ENCODE measurements at places on chromosomes 12 and 14.
A peak's percentile ranks its signal among the peaks of the same experiment; 100 is the strongest.

GRCh38 chr14:32224737-32225377 lies 21.8 kb upstream of the RNU6-8 start:
- no peak for DNase-seq

DNA sequence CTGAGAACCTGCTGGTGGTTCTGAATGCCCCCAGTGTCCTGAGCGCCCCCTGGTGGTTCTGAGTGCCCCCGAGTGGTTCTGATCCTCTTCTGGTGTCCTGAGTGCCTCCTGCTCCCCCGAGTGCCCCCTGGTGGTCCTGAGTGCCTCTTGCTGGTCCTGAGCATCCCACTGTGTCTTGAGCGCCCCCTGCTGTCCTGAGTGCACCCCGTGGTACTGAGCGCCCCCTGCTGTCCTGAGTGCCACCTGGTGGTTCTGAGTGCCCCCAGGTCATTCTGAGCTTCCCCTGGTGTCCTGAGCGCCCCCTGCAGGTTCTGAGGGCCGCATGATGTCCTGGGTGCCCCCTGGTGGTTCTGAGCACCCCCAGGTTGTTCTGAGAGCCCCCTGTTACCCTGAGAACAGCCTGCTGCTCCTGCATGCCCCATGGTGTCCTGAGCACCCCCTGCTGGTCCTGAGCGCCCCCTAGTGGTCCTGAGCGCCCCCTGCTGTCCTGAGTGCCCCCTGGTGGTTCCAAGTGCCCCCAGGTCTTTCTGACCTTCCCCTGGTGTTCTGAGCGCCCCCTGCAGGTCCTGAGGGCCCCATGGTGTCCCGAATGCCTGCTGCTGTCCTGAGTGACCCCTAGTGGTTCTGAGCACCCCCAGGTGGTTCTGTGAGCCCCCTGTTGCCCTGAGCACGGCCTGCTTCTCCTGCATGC lies 1165.4 kb downstream of the TMEM121 start:
- DNase-seq, result no peak

GRCh38 chr12:12482150-12482761 lies 80.4 kb downstream of the DUSP16 start:
- no peak for DNase-seq

DNA sequence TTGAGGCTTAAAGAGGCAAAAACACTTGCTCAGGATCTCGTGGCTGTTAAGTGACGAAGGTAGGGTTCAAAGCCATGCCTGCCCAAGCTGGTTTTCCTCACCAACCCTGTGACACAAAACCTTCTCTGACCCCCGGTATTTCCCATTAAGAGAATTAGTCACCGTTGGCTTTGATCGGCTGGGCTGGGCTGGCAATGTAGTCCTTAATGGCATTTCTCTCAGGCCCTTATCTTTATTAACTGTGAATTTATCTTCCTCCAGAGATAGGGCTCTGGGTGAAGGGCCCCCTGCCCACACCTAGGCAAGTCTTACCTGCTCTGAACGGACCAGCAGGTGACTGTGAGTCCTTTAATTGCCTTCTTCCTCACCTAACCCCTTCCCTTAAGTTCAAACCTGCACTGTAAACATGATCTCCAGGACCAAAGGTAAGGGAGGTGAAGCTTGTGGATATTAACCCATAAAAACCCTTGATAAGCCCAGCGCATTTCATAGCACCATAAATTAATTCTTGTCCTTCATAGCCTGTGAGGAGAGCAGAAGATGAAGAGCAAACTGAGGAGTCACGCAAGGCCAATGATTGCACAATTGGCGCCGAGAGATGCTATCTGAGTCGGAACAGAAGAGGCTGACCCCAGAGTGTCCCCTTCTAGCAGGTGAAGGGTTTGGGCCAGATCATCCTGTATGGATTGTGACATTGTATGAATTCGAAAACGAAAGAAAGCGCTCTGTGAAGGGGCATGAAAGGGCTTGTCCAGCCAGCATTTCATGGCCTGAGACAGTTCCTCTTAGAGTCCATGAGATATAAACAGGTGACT lies 790.8 kb upstream of the TBX3 start:
- DNase-seq, result no peak

GRCh38 chr12:48037267-48037915 lies 33.1 kb upstream of the COL2A1 start:
- peak; percentile 80 for DNase-seq

- no peak for DNase-seq
Observed at GRCh38 chr14:97388408-97388807, 591.2 kb downstream of the VRK1 start.

DNA sequence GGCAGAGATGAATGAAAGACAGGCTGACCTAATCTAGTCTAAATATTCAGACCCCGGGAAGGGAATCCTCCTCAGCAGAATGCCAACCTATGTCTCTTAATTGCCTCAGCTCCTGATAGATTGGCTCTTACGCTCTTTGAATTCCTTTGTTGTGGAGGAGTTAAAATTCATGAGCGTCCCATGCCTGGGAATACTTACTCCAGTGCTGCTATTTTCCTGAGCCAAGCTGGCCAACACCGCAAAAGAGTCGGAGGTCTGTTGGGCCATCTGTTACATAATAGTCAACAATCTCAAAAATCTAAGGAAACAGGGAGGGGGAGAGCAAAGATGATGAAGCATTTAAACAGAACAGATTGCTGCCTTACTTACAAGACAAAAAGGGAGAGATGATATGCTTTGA lies 182.8 kb downstream of the ASCL1 start:
- DNase-seq, result no peak

GRCh38 chr12:67598598-67598997 lies 49.9 kb upstream of the DYRK2 start:
- DNase-seq, result no peak

GRCh38 chr14:93895023-93895604 lies 32.0 kb upstream of the FAM181A start:
- no peak for DNase-seq

DNA sequence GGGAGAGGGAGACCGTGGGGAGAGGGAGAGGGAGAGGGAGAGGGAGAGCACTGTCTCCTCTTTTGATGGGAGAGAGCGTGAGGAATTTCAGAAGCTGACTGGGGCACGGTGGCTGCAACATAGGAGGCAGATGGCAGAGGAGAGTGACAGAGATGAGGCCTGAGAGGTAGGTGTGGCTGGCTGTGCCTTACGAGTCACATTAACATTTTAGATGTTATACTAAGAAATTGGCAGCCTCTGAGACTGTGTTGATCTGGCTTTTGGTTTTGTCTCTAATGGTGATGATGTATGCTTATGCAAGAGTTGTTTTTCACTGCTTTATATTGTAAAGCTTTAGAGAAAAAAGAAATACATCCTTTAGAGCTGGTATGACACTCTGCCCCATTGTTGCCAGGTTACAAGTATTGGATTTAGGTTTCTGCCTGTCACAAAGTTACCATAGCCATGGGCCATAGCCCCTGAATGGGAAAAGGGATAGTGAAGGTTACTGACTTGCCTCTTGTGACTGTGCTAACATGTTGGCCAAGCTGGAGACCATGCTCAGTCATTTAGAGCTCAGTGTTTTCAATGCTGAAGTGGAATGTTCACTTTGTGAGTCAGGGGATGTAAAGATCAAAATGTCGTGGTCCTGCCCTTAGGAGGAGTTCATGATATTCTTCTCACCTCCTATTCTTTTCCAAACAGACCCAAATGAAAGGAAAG lies 186.2 kb downstream of the SYNE2 start:
- DNase-seq, result no peak

- no peak for DNase-seq
Observed at GRCh38 chr14:56088941-56089340, 29.3 kb upstream of the PELI2 start.

DNA sequence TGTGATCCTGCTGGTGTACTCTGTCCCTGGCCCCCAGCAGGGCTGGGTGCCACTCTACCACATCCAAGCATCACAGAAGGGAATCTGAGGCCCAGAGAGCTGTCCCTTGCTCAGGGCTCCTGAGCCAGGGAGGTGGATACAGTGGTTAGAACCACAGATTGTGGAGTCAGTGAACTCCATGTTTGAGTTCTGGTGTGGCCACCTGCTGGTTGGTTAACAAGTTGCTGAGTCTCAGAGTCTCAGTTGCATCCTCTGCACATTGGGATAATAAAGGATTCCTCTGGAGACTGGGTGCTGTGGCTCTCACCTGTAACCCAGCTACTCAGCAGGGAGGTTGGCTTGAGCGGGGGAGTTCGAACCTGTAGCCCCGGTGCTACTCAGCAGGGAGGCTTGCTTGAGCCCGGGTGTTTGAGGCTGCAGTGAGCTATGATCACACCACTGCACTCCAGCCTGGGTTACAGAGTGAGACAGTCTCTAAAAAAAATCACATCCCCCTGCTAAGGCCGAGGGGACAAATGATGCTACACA lies 39.4 kb downstream of the MVK start:
- no peak for DNase-seq

DNA sequence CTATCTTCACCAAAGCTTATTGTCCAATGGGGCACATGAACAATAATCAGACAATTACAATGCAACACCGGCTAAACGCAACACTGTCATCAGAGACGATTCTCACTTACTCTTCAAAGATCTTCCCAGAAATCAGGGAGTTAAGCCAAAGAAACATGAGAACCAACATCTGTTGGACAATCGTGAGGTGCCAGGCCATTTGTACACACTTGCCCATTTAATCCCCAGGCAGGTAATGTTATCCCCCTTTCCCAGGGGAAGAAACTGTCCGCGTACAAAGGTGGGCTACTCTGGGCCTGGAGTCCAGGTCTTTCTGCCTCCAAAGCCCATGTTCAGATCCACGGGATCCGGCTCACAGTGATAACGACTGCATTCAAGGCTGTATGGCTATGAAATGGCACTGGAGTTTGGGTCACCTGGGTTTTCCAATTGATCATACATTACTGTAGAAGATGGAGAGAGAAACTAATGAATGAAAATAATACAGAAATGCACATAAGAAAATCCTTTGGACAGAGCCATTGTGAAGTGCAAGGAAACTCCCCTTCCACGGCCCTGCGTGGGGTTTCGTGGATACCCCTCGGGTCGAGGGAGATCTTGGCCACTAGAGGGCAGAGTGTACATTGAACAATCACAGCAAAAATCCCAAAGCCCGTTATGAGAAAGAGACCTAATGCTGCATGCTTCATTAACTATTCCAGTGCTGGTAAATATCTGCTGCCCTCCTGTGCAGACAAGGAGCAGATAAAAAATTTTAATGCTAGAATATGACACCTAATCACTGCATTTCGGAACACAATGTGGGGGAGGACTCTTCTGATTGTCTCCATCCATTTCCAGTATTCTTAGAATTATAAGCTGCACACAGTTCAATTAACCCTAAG lies 111.4 kb downstream of the EGLN3 start:
- DNase-seq, result no peak

- DNase-seq, result peak; percentile 72
Observed at GRCh38 chr12:94262228-94263010, 114.0 kb downstream of the PLXNC1 start.

- no peak for DNase-seq
Observed at GRCh38 chr14:92729634-92730358, 18.6 kb downstream of the LGMN start.

GRCh38 chr14:75427482-75428229 lies at the start of gene JDP2:
JDP2 (plus strand) TSS chr14:75428022; CDS start chr14:75437921, 9,899 bp downstream.
- DNase-seq, result peak; percentile 89

- DNase-seq, result no peak
Observed at GRCh38 chr14:55840821-55841220, 260.8 kb downstream of the KTN1 start.

DNA sequence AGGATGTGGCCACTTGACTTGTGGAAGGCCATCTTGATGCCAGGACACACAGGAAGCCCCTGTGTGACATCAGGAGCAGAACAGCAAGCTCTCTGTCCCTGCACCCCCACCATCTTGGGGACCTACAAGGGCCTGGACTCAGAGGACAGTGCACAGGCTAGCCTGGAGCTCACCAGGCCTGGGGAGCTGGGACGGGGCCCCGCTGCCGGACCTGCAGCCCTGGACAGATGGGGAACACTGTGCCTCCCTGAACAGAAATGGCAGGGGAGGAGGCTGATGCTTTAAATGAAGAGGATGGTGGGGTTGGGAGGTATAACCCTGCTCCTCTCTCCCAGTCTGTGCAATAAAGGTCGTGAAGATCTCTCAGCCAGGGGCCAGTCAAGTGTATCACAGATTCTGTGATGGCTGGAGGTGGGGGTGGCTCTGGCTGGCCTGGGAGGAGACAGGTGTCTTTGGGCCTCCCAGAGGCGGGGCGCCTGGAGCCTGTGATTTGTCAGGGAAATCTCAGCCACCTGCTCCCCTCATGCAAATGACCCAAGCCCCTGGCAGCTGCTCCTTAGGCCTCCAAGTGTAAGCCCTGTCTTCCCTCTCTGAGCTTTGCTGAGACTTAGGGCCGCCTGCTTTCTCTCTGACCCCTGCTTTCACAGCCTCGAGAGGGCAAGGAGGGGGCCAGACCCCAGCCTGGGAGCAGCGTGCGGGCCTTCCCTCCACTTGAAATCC lies 1.1 kb upstream of the GNB3 start:
- no peak for DNase-seq

DNA sequence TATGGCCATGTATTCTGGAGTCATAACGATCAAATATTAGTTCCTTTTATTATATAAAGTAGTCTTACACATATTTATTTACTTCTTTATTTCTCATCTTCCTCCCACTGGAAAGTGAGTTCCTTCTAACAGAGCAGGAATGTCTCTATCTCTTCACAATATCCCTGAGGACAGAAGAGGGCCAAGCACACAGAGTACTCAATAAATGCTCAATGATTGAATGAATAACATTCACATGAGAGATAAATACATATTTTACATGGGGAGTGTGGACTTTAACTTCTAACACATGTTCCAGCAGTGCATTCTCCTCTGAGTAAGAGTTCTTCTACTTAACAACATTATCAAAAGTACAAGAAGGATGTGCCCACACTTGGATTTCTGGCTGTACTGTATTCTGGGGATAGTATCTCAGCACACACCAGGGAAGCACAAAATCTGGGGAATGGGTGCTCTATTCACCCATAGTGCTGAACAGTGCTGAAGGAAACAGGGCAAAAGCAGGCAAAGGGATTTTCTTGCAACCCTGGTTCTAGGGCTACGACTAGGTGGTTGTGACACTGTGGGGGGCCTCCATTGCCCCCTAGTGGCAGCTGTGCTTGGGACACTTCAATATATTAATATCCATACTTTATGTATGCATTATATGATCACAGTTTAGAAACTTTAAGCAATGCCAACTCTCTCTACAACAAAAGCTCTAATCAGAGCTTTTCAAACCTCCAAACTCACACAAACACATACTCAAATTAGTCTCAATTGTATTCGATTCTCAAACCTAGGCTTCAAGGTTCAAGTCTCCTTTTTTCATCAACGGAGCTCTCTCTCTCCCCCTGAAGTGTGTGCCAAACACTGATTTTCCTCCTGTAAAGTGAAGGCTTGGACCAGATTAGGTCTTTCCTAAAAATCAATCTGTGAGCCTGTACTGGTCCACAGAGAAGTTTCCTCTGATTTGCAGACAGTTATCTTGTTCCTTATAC lies 115.5 kb downstream of the SLC2A13 start:
- DNase-seq, result no peak
